ENCODE measurements at places on chromosomes 5 and 9.

- DNase-seq = no peak
Measured at GRCh38 chr5:73859696-73860095, 233.7 kb downstream of the ARHGEF28 start.

DNA sequence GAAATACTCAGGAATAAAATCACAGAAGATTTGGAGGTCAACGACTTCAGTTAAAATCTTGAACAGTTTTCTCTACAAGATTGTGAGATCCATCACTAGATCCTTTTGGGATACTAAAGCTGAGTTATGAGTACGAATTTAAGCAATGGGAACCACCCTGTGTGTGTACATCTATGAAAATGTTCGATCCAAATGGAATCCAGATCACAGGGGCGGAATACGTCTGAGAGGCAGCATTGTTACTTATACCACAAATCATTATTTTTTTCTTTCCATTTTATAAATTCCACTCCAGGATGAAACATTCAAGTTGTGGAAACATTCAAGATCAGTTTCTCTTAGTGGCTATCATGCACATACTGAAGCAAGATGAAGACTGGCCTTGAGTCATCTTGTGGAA, 239.3 kb upstream of the PAPPA start:
- DNase-seq = no peak

GRCh38 chr9:124286292-124286931, 28.7 kb downstream of the NEK6 start:
- DNase-seq = no peak

DNA sequence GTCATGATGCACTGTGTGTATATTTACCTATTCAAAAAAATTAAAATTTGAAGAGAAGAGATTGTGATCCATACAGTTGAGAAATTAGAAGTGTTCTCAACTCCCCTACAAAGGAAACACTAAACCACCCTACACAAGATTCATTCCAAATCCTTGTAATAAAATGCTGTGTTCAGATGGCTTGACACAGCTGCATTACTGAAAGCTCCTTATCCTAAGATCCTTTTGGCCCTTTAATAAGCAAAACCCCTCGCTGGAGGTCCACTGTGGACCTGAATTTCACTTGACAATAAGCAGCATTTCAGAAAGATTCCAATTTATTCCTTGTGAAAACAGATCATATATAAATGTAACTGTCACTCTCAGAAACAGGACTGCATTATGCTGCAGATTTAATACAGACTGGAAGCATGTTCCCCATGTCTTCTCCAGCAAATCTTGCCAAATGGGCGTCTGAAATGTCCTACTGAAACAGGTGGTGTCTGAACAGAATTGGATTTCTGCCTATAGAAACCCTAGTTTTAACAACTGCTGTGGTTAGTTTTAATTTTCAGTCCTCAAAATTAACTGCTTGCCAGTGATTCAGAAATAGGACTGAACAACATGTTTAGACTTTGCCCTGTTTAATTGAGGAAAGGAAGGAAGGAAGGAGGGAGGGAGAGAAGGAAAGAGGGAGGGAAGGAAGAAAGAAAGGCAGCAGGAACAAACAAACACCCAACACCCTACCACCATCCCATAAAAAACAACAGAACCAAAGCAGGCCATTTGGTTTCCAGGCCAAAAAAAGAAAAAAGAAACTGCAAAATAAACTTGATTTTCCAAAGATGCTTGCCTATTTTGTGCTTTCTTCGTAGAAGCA, 179.6 kb downstream of the MLLT3 start:
- DNase-seq = no peak

DNA sequence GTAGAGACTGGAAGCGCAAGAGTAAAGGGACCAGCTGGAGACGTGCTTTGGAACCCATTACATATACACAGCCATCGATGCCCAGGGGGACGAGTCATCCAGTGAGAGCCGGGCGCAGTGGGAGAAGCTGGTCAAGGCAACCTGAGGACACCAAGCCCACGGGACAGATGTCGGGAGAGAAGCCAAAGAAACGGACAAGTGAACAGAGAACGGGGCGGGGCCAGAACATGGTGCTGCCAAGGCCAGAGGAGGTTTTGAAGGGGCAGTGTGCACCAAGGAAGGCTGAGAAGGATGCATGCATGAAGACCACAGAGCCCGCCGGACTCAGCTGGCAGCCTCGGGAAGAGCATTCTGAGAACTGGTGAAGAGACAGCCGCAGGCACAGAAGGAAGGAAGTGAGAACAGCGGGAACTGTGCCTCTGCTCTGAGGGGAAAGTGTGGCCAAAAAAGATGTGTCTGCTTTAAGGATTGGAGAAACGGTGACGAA, 20.3 kb downstream of the CAMSAP1 start:
- DNase-seq = no peak

DNA sequence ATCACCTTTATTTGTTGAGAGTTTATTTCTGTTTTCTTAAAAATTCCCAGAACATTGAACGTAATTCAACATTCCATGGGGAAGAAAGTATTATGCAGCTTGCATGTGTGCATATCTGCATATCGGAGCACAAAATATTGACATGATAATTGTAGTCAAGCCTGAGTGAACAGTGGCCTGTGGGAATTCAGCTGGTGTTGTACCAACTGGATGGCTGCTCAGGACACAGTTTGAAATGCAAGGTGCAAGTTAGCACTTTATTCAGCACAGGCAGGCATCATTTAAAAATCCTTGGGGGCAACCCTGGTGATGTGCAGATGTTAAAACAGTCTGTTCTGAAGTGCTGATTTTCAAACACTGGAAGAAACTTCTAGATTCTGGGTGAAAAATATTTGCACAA, 82.4 kb downstream of the CNTLN start:
- no peak for DNase-seq

GRCh38 chr5:893711-894110, 1.0 kb downstream of the TRIP13 start:
- DNase-seq = no peak

DNA sequence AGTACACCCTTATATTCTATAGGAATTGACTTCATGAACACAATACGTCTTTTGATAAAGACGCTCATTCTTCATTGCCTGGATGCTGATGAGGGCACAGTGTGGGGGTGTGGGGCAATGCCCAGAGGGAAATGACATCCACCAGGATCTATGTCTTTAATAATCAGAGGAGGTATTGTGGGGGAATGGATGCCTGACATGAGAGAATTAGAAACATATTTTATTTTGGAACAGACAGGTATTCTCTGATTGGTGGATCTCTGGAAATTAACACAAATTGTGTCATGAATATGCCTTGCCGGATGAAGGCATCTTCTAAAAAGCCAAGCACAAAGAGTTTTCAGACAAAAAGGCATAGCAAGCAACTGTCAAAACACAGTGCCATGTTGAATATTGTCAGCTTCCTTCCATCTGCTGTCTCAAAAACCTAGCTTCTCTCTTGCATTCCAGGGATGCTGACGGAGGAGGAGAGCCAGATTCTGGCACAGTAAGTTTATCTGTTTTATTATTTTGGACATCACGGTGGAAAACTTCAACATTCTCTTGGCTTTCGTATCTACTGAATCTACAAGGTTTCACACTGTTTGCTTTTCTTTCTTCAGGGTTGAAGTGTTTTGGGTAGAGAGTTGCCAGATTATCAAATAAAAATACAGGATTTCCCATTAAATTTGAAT, 3.9 kb upstream of the C5orf58 start:
- no peak for DNase-seq

- DNase-seq = no peak
Measured at GRCh38 chr5:80711938-80712337, 57.2 kb upstream of the DHFR start.

DNA sequence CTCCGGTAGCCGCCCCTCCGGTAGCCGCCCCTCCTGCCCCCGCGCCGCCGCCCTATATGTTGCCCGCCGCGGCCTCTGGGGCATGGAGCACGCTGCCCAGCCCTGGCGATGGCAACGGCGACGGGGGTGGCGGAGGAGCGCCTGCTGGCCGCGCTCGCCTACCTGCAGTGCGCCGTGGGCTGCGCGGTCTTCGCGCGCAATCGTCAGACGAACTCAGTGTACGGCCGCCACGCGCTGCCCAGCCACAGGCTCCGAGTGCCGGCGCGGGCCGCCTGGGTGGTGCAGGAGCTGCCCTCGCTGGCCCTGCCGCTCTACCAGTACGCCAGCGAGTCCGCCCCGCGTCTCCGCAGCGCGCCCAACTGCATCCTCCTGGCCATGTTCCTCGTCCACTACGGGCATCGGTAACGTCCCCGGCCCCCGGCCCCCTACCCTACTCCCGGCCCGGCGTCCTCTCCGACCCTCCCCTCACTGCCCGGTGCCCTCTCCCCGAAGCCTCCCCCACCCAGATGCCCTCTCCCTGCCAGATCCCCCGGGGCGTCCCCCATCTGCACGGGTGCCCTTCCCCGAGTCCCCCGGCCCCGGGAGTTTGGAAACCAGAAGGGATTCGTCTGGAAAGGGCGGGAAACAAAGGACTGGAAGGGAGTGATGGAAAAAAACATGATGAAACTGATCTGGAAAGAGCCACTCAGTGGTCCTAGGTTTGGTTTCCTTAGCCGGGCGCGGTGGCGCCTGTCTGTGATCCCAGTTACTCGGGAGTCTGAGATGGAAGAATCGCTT, 417 bp downstream of the SRD5A1 start:
- no peak for DNase-seq

DNA sequence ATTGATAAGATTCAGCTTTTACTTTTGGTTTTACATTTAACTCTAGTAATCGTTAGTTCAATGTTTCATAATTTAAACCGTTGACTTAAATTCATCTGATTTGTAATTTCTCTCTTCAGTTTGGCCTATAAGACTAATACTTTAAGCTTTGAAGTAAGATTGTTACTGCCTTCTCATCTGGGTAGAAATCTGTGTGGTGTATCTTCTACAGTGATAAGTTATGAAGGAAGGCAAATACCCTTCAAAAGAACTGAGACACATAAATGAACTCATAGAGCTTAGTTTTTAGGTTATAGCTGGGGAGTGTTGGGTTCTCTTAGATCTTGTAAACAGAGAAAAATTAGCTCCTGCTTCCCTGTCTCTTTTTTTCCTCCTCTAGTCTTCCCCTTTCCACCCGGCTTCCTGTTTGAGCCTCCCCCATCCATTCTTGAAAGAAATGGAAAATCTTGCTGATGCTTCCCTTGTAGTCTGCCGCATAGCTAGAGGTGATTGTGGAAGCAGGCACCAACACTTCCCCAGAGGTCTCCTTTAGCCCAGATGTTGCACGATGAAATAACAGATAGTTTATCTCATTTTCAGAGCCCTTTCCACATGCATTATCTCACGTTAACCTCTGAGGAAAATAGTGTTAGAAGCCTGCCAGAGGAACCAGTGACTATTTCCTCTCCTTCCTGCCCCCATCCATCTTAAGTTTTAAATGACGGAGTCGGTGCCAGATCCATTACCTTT, 2.0 kb upstream of the F2RL2 start:
- DNase-seq = no peak

GRCh38 chr9:14052359-14052758, 261.6 kb downstream of the NFIB start:
- DNase-seq = no peak

- no peak for DNase-seq
Measured at GRCh38 chr5:28807195-28807729, 1768.9 kb upstream of the CDH9 start.

DNA sequence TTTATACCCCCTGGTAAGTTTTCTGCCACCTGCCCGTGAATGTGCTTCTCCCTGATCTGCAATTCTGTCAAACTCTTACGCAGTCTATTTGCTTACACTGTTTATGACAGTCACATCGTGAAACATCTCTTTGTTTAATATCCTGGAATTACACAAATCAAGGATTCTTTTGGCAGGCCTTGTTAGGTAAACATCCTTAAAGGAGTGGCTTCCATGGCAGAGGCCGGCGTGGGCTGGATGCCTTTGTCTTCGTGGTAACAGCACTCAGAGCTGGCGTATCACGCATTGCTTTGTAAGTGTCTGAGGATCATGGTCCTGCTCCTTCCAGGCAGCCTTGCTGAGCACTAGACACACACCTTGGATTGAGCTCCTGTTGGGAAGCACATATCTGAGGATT, 145.7 kb downstream of the IRX1 start:
- DNase-seq = no peak

DNA sequence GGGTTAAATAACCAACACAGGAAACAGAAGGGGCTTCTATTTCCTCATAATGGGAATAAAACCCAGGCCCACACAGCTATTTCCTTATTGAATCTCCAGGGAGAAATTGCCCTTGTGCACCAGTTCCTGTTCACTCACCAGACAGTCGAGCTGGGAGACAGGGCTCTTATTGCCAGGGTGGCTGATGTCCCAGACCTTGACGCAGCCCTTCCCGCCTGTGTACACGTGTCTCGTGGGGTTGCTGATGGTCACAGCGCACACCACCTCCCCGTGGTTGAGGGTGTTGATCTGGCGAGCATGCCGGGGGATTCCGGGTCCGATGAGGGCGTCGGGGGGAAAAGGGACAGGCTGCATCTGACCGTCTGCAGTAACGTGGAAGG, 96.5 kb downstream of the TLE1 start:
- no peak for DNase-seq

DNA sequence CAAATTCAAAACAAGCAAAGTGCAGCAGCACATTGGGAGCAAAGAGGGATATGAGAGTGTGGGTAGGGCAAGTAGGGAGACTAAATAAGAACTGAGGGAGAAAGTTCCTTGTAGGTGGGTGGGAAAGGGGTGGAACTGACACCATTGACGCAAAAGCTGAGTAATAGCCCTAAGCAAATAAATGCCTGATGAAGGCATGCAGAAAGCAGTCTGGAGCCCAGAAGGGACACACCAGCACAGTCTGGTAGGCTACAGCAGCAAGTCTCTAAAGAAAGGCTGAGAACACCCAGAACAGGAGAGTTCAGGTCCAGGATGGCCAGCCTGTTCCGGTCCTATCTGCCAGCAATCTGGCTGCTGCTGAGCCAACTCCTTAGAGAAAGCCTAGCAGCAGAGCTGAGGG, at the start of gene INSL4:
INSL4 (plus strand) TSS at position 208 of the 400 bp plus-strand sequence; CDS start at position 313, 105 bp downstream.
- DNase-seq = no peak

DNA sequence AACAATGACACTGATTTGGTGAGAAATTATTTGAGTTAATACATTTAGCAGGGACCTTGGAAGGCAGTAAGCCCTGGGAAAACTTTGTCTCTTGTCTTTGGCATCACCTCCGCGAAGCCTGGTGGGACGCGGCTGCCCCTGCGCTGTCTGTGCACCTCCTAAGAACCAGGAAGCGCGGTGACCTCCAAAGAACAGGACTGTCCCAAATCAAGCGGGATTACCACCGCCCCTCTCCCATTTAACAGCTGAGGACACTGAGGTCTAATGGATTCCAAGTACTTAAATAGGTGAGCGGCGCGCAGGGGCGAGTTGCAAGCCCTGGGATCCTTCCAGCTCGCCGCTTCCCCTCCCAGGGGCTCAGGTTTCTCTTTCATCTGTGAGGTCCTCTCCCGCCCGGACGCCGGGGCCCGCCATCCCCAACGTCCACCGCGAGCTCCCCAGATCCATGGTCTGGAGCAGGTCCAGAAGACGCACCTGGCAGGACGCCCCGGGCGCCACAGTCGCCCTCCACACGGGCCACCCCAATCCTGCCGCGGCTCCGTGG, 432 bp downstream of the STARD4 start:
- no peak for DNase-seq

GRCh38 chr5:7606840-7607465, 211.0 kb downstream of the ADCY2 start:
- DNase-seq = no peak
